ENCODE measurements at places on chromosomes 11 and 22. TPM values are rescaled to one million over a fixed set of nuclear protein-coding genes. Genes with fewer than 3 reads are reported as not detected.

Gene MS4A6A
- 35.1 TPM for total RNA-seq

Gene APIP
- 46.4 TPM for total RNA-seq

Gene FOLR3
- not detected for total RNA-seq

Gene CD248
- 24.9 TPM for total RNA-seq

Gene SUSD2
- total RNA-seq, result 7.9 TPM

Gene SLC22A12
- total RNA-seq, result not detected

Gene SCGB1A1
- not detected for total RNA-seq

Gene OR51E1
- total RNA-seq, result 0.32 TPM

Gene TMEM151A
- total RNA-seq, result 0.16 TPM

Gene IRAG1
- 10.1 TPM for total RNA-seq

Gene PHF21B
- 4.1 TPM for total RNA-seq

Gene VSIG10L2
- total RNA-seq, result 3.6 TPM

Gene OR52A1
- total RNA-seq, result not detected

Gene TREH
- total RNA-seq, result not detected

Gene UPB1
- 0.44 TPM for total RNA-seq

Gene MFRP
- 0.16 TPM for total RNA-seq

Gene GGTLC3
- not detected for total RNA-seq

Gene IGSF22
- not detected for total RNA-seq

Gene SHANK3
- 5.9 TPM for total RNA-seq

Gene RIMBP3C
- not detected for total RNA-seq

Gene PTS
- total RNA-seq, result 21.8 TPM

Gene RIBC2
- 1.3 TPM for total RNA-seq

Gene PIK3C2A
- 83.4 TPM for total RNA-seq

Gene ZNF214
- total RNA-seq, result 6.9 TPM

Gene LRRC10B
- total RNA-seq, result not detected

Gene UBQLNL
- total RNA-seq, result 1.3 TPM

Gene ACR
- not detected for total RNA-seq

Gene FANCF
- 12.1 TPM for total RNA-seq

Gene GAL3ST3
- 0.29 TPM for total RNA-seq

Gene PAMR1
- 36.4 TPM for total RNA-seq

Gene TRPM5
- total RNA-seq, result not detected

Gene MS4A14
- total RNA-seq, result 2.5 TPM

Gene MFNG
- total RNA-seq, result 9.4 TPM

Gene SLC35F2
- 6.9 TPM for total RNA-seq

Gene PLAAT2
- total RNA-seq, result 1.1 TPM

Gene IGLL1
- total RNA-seq, result not detected

Gene CCDC134
- total RNA-seq, result 12.3 TPM

Gene CATSPERZ
- 1.8 TPM for total RNA-seq

Gene PATE4
- total RNA-seq, result not detected

Gene OR4C11
- not detected for total RNA-seq

Gene C22orf31
- total RNA-seq, result not detected

Gene TPBGL
- total RNA-seq, result not detected

Gene MYO18B
- 0.16 TPM for total RNA-seq

Gene TMEM191B
- not detected for total RNA-seq

Gene ARHGAP42
- 26.2 TPM for total RNA-seq

Gene TIMM10
- 45.9 TPM for total RNA-seq

Gene UFD1
- 30.8 TPM for total RNA-seq

Gene ACTN3
- total RNA-seq, result not detected

Gene SMPD1
- total RNA-seq, result 15.7 TPM

Gene SAC3D1
- 7.5 TPM for total RNA-seq

Gene CHRM1
- total RNA-seq, result 0.88 TPM

Gene SCGB1D2
- 485 TPM for total RNA-seq

Gene ST3GAL4
- 32.8 TPM for total RNA-seq

Gene STK33
- 2.4 TPM for total RNA-seq

Gene KRTAP5-7
- total RNA-seq, result 0.16 TPM

Gene ARHGAP8
- 39.4 TPM for total RNA-seq

Gene MAPK11
- total RNA-seq, result 16.5 TPM

Gene SLC16A8
- total RNA-seq, result 0.33 TPM

All from breast epithelium (tissue), 4 donors.